ENCODE measurements at places on chromosomes 5 and 9. TPM values are rescaled to one million over a fixed set of nuclear protein-coding genes. Genes with fewer than 3 reads are reported as not detected.

DNA sequence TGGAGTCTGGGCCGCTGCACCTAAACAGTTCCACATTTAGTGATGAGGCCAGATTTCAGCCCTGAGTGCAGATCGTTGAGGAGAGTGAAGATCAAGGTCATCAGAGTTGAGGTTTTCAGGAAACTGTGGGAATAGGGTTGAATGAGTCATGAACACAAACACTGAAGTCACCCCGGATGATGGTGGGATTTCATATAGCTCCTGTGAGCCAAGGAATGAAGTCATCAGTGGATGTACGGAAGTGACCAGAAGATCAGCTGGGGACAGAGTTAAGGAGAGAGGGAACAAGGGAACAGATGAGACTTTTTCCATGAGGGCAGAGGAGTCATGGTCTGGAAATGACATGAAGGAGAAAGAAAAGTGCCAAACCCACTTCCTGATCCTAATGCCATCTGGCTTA is 36.5 kb downstream of the PALM2AKAP2 start:
- DNase-seq = peak; percentile 98

DNA sequence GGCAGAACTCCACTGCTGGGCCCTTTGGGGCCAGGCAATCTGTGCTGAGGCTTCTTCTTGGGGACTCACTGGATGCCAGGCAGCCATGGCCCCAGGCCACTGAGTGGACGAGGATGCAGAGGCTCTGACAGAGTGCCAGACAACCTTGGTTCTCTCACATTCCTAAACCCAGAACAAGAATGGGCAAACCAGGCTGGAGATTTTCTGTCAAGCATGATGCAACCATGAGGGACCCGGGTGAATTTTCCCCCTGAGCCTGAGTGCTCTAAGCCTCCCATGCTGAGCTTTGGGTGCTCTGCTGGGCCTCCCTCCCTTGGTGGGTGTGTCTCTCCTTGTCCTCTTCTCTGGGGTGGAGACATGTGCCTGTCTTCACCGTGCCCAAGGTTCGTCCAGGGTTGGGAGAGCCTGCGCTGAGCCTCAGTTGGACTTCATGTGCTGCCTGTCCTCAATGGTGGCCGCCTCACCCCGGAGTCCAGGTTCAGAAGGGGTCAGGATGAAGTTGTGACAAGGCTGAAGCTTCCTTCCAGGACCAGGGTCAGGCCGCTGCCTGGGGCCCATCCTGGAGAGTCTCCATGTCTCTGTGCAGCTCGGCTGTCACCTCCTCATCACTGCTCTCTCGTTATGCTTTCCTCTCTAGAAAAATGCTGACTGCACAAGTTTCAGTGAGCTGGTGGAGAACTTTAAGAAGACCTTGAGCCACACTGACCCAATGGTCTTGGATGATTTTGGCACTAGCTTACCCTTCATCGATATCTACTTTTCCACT is 24.1 kb downstream of the PITX1 start:
- DNase-seq = no peak

Gene LCN9
- not detected for total RNA-seq

DNA sequence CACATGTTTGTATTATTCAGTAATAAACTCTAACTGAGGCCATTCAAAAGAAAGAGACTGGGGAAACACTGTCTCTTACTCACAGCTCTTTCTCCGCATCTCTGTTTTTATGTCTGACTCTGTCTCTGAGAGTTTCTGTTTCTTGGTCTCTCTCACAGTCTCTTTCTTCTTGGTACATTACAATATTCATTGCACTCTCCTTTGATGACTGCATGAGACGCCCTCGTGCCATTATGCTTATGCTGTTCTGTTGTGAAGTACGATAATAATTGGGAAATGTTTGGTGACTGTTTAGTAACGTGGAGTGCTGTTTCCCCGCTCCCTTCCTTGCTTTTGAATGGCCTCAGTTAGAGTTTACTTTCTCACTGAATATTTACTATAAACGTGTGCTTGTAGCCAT is 25.3 kb upstream of the TLX3 start:
- DNase-seq = no peak

Gene FNIP1
- total RNA-seq = 47.7 TPM

GRCh38 chr5:54315736-54316528 is 5.6 kb upstream of the ARL15 start:
- no peak for DNase-seq

GRCh38 chr9:35553670-35554543 is 51.2 kb upstream of the TESK1 start:
- no peak for DNase-seq

Gene TMEM174
- total RNA-seq = not detected

- no peak for DNase-seq
Observed at GRCh38 chr5:39618391-39618790, 193.6 kb upstream of the DAB2 start.

Data from kidney epithelial cell (primary cell).